Epithelial cell of proximal tubule (primary cell): ENCODE measurements at places on chromosomes 5 and 9. TPM values are rescaled to one million over a fixed set of nuclear protein-coding genes. Genes with fewer than 3 reads are reported as not detected.

- no peak for DNase-seq
These were observed 31.5 kb downstream of the PDGFRB start for GRCh38 chr5:150124111-150124557.

PCDHGA2 gene
- total RNA-seq: 0.23 and 0.72 TPM in 2 replicates

DNA sequence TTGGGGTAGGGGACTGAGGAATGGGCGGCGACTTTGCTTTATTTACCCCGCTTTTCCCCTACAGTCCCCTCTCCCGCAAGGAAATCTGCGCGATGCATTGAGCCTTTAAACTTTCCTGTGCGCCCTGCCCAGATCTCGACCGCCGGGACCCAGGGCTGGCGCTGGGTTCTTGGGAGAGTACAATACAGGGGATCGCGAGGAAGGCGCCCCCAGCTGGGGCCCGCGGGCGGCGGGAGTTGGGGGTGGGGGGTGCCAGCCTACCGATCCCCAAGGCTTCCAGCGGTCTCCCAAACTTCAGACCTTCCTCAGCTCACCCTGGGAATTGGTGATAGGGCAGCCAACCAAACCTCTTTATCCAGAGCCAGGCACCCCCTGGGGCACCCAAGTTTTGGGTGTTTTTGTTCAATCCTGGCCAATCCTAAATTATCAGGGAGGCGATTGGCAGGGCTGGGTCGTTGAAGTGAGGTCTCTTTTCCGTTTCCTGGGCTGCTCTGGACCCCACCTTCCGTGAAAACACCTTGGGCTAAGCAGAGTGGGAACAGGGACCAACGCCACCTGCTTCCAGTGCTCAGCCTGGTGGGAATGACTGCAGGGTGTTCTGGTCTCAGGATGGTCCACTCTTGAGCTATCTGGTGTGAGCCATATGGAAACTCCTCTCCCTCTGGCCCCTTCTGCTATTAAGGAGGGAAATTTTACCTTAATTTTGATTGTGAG, 51.4 kb upstream of the DAB2IP start:
- no peak for DNase-seq

DNA sequence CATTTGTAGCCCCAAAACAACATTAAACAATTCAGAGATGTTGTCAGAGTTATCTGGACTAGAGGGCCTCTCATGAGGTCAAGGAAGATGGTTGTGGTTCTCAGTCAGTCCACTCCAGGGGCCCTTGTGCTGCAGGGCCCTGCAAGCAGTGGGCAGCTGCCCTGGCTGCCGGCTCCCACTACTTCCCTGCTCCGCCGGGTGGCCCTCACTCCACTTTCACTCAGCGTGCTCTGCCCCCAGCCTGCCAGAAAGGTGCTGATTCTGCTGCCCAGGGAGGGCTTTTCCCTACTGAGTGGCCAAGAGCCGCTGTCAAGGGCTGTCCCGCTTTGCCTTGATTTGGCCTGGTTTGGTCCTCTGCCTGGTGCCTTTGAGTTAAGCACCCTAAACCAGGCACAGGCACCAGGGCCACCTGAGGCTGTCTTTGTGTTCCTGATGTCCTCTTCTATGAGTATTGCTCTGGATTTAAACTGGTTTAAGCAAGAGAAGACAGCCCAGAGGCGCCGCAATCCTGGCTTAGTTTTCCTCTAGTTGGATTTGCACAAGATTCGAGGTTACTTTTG, 117.2 kb downstream of the GADD45G start:
- DNase-seq: no peak

PLAA gene
- total RNA-seq: 26.8 and 46.1 TPM in 2 replicates

- DNase-seq: no peak
These were observed 545.3 kb downstream of the TAF11L14 start for GRCh38 chr5:18179579-18179978.

ANKRD55 gene
- total RNA-seq: not detected in 2 replicates

- no peak for DNase-seq
These were observed 46.2 kb downstream of the PCA3 start for GRCh38 chr9:76810377-76810957.

DNA sequence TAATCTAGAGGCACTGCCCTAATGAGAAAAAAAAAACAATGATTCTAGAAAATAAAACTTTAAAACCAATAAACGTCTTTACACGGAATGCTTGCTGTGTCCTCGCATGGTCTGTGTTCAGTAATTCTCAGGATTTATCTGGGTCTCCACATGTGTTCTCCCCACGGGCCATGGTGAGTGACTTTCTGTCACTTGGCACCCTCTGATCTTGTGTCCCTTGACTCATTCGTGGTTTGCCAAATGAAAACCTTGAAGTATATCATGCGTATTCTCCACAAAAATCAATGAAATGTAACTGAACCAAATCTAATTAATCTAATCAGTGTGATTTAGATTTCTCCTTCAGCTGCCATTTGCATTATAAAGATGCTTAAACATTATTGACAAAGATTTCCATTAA, 48.0 kb downstream of the UBE2QL1 start:
- DNase-seq: no peak

SELENOP gene
- 2.1 and 11.9 TPM in 2 replicates for total RNA-seq

IFT74 gene
- 7.2 and 17.5 TPM in 2 replicates for total RNA-seq

GRCh38 chr5:125257997-125258396, 511.6 kb upstream of the ZNF608 start:
- DNase-seq: no peak

GRCh38 chr9:69757996-69758675, 1.7 kb downstream of the PTAR1 start:
- no peak for DNase-seq

DNA sequence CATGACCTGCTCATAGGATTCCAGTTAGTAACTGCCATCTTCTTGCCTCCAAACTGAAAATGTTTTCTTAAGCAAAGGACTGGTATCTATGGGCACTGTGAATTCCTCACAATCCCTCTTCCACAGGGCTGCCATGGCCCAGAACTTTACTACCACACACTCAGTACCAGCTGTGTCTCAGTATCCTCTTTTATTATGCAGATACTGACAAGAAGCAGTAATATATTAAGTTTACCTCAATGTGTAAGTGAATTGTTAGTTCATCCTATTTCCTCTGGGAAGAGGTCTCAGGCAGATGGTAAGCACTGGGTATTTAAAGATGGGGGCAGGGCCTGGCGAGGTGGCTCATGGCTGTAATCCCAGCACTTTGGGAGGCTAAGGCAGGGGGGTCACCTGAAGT, 320.8 kb upstream of the RFX3 start:
- no peak for DNase-seq

GRCh38 chr9:93132287-93132927, 1.6 kb downstream of the NINJ1 start:
- no peak for DNase-seq

WNT8A gene
- total RNA-seq: not detected in 2 replicates

DNA sequence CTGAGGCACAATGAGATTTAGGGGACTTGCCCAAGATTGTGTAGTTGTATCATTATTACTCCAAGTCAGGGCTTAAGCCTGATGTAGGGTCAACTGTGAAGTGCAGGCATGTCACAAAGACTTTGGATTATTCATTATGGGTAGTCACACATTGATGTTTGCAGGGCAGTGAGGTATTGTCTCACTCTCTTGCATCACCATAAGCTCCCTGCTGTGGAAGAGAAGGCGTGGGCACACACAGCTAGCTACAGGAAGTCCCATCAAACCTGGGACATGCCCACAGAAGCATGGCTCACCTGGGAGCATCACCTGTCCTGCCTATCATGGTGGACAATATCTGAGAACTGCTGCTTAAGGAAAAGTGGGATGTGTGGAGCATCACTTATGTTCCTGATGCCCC, 42.1 kb downstream of the TMOD1 start:
- no peak for DNase-seq

LHX2 gene
- not detected in 2 replicates for total RNA-seq

OSMR gene
- total RNA-seq: 20.1 and 25.5 TPM in 2 replicates

DNA sequence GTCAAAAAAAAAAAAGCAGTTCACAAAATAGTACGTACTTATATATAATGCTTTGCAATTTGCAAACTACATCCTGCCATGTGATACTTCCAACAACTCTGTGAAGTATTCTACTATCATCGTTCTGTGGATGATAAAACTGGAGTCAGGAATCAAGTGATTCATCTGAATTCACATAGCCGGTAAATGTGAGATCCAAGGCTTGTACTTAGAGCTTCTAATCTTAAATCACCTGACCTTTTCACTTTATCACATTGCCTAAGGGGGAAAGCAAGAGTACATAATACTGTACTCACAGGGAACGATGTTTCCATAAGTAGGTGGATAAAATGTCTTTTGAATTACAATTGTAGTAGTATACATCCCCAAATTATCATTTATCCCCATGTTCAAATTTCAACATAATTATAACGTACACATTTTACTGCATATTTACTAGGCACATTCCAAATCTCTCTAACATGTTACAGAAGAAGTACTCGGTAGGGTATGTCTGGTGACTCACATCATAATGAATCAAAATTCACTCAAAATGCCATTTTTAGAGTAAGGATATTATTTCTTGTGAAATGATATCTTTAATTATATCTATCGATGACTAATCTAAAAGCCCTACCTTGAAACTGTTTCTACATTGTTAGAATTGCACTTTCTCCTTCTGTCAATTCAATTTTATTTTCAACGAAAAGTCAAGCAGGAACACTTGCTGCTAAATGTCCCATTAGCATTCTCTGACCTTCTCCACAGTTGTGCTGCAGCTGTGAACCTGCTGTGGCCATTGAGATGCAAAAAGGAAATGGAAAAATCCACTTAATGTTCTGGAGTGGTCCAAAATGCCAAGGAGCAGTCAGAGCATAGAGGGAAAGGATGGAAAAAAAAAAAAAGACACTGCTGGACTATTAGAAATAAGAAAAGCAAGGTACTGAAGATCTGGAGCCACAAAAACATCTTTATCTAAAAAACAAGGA, 78.9 kb downstream of the OR2K2 start:
- no peak for DNase-seq

- DNase-seq: no peak
These were observed 102.4 kb upstream of the PARP8 start for GRCh38 chr5:50564079-50564478.

- DNase-seq: no peak
These were observed 376.8 kb downstream of the EBF1 start for GRCh38 chr5:158722940-158723339.

- no peak for DNase-seq
These were observed 25.7 kb downstream of the WWC1 start for GRCh38 chr5:168317096-168317520.

DNA sequence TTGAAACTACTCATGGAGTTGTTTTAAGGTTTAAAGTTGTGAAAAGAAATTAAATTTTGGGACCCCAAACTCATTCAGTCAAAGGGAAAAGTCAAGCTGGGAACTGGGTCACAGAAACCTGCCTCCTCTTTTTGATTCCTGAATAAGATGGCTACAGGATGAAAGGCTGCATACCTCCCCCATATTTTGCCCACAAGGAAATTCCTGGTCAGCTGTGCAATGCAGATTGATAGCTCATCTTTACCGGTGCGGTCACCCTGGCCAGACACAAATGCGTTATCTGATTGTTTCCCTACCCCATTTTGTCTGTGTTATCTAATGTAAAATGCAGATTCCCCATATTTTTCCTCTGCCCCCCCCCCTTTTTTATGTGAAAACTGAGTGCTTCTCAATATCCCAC, 1.3 kb downstream of the HAVCR2 start:
- DNase-seq: no peak

GRCh38 chr5:166898166-166898565, 1393.3 kb upstream of the WWC1 start:
- DNase-seq: no peak
